CD4-positive, CD25-positive, alpha-beta regulatory T cell (primary cell): ENCODE measurements at places on chromosomes 7 and 10. TPM values are rescaled to one million over a fixed set of nuclear protein-coding genes. Genes with fewer than 3 reads are reported as not detected.

DNA sequence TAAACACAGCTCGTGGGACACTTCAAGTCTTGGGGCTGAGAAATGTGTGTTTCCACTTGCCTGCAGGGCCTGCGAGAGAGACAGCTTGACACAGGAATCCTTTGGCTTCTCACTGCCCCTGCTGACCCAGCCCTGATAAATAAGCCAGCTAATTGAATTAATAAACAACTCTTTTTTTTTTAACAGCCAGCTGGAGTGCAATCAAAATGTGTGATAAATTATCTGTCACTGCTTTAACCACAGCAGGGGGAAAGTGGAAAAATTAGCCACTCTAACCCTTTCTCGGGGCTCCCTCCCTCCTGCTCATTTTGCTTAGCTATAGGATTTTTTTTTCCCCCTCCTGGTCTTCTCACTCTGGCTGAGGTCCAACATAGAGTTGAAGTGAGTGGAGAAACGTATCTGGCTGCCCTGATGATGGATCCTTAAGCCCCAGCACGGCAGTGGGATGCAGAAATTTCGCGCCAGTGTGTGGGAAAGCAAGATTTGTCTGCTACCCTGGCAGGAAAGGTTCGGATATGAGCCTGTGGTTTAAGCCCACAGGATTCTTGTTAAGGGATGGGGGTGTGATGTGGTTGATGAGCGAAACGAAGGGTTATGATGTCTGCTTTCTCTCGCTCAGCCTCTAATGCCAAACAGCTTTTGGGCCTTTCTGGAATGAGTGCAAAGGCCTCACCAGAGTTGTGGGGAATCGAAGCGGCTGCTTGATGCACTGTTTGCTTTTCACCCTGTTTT is 173.8 kb downstream of the TRIL start:
- DNase-seq, result no peak

CNTNAP2 gene
- not detected for total RNA-seq

DNA sequence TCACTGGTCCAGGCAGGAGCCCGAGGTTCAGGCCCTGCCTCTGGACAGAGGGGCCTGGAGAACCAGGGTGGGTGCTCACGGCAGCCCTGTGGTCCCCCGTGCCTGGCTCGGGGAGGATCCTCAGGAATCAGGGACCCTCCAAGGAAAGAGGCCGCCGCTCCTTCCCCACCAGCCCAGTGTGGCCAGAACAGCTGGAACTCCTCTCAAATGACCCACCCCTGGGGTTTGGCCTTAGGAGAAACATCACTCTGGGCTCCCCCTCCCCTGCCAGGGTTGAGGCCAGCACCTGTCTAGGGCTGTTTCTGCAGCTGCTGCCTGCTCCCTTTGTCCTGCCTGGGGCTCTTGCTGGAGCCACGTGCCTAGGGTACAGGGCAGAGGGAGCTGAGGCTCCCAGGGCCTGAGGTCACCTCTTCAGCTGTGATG is 161.0 kb downstream of the RNF216 start:
- no peak for DNase-seq

DNA sequence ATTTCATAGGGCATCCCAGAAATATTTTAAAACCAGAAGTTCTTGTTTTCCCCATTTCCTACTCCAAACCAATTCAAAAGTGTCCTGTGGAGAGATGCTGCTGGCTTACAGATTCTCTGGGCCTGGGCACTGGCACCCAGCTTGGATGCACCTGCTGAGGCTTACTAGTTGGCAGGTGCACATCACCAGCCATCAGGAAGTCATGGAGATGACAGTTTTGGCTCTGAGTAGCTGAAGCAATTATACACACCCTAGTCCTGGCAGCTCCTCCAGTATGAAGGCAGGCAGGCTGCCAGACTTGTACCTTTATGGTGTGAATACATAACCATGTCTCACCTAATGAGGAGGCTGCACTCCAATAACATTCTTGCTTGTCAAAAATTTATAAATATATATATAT is 276.6 kb upstream of the GHITM start:
- DNase-seq, result no peak

MYL10 gene
- total RNA-seq, result not detected

GRCh38 chr7:44057849-44058758 is 7.3 kb downstream of the PGAM2 start:
- no peak for DNase-seq

DNA sequence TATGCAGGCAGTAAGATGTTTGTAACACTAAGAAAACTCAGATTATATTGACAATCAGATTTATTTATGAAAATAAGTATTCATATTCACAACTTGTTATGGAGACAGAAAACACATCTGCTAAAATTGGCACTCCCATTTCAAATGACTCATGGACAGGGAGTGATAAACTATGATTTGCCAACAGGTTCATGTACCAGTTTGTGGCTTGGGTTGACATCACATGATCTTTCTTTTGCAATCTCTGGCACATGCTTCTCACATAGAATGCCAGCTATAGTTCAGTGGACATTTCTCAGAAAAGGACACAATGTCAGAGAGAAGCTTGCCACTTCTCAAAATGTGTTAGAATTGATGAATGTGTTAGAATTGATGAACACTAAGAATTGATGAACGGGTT is 663.2 kb upstream of the ANKRD30A start:
- no peak for DNase-seq

FXYD4 gene
- total RNA-seq, result not detected

DNA sequence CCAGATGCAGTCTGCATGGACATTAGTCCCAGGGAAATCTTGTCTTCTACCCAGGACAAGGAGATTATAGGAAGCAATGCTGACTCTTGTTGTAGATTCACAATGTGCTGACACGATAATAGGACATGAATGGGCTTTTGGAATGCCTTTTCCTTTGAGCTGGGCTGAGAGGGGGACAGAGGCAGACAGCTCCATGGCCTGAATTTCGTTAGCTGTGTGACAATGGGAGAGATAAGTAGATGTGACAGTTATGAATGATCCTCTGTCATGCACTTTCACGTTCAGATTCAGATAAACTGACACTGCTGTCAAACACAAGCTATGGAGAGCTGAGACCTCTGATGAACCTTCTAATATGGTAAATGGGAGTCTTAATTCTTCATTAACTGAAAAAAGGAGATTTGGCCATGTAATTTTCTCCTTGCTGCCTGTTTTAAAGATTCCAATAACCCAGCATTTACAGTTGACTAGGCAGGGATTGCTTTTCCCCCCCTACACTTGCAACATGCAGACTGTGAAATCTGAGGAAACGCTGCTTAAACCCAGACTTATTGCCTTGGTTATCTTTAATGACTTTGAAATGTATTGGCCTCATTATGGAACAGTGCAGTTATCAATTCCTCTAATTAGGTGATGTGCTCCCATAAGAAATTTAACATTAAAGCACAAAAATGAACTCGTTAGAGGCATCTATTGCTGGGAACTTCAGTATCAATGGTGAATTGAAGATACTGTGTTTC is 669.3 kb downstream of the AUTS2 start:
- DNase-seq, result no peak

DNA sequence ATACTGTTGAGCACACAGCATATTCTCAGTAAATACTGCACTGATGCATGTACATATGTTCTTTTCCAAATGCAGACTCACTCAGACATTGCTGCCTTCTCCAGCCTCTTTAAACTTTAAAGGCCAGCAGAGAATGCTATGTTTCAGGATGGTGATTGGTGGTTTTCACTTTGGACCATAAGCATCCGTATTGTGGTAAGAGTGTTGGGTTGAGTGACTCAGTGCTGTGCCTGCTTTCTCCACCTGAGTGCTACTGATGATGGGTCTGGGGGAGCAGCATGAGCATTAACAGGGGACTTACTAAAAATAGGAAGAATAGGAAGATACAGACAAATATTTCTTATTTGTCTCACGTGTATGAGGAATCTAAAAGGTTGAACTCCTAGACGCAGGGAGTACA is 56.3 kb upstream of the ZNF92 start:
- DNase-seq, result no peak

GRCh38 chr7:132738254-132738653 is 162.0 kb upstream of the PLXNA4 start:
- DNase-seq, result no peak

- DNase-seq, result no peak
These were observed 9.9 kb downstream of the NYAP1 start for GRCh38 chr7:100493476-100494264.

RAB18 gene
- 94.0 TPM for total RNA-seq

GAD2 gene
- total RNA-seq, result not detected

DNA sequence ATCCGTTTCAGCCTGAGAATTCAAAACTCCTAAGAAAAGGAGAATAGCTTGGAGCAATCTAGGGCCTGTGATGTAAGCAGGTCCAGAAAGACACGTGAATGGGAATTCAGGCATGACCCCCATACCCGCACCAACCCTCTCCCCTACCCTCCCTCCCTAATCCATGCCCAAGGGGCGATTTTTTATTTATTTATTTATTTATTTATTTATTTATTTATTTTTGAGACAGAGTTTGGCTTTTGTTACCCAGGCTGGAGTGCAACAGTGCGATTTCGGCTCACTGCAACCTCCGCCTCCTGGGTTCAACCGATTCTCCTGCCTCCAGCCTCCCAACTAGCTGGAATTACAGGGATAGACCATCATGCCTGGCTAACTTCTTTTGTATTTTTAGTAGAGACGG is 16.6 kb upstream of the EIF4H start:
- DNase-seq, result no peak

GRCh38 chr7:85341121-85341520 is 154.3 kb upstream of the SEMA3D start:
- no peak for DNase-seq

TRIL gene
- not detected for total RNA-seq

TDRD1 gene
- total RNA-seq, result not detected

- DNase-seq, result no peak
These were observed 876.5 kb upstream of the LRRTM3 start for GRCh38 chr10:66049335-66049734.

ASAH2 gene
- 1.6 TPM for total RNA-seq

C10orf62 gene
- not detected for total RNA-seq

- no peak for DNase-seq
These were observed 54.1 kb upstream of the NXPH1 start for GRCh38 chr7:8379264-8379663.

- no peak for DNase-seq
These were observed 64.3 kb upstream of the ANTXRL start for GRCh38 chr10:46222364-46222935.

LIPJ gene
- total RNA-seq, result not detected

- no peak for DNase-seq
These were observed 161.7 kb upstream of the BMPER start for GRCh38 chr7:33743594-33743993.

EPDR1 gene
- not detected for total RNA-seq
